Activated naive CD8-positive, alpha-beta T cell treated with anti-CD3 and anti-CD28 coated beads, Interleukin-2, amount 50 U/mL, for 16 hours (primary cell): ENCODE measurements at places on chromosomes 7 and 10.

DNA sequence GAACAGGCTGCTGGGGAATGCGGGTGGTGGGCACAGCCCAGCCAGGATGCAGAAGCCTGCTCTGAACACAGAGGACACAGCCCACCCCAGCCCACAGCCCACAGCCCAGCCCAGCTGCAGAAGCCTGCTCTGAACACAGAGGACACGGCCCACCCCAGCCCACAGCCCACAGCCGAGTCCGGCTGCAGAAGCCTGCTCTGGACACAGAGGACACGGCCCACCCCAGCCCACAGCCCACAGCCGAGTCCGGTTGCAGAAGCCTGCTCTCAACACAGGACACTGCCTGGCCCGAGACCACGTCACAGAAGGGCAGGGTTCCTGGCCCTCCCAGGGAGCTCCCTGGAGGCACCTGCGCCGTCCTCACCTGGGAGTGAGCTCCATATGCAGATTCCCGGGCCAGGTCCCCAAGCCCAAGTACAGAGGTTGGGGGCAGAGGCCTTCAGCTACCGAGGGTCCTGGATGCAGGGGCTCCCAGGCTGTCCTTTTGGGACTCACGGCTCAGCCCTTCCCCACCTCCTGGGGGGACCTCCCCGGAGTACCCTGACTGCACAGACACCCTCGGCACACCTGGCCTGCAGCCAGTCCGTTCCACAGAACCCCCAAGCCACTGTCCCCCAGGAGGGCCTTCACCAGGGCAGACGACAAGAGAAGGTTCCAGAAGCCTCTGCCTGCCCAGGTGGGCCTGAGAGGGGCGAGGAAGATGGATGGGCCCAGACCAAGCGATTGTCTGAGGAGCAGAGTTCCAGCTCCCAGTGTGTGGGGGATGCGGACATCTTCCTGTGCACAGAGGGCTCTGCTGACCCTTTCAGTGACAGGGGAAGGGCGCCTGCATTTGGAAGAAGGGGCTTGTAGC lies 23.7 kb upstream of the FOXL3 start:
- DNase-seq: no peak

DNA sequence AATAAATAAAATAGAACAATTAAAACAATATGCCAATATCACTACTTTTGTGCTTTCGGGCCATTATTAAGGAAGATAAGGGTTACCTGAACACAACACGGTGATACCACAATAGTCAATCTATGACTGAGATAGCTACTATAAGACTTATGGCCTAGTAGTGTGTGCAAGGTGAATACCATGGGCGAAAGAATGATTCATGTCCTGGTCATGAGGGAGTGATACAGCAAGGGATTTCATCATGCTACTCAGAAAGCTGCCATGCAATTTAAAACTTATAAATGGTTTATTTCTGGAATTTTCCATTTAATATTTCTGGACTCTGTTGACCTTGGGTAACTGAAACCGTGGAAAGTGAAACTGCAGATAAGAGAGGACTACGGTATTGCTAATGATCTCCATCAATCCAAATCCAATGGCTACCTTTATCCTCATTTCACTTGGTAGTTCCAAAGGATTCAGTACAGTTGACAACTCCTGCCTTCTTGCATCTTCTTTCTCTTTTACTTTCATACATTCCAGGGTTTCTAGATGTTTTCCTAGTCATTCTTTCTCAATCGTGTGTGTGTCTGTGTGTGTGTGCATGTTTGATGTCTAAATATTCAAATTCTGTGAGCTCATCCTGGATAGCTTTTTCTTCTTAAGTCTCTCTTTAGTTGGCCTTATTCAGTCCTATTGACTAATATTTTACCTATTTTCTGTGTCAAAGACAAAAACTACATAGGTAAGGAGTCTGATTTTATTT lies 100.5 kb upstream of the MAGI2 start:
- DNase-seq: no peak

DNA sequence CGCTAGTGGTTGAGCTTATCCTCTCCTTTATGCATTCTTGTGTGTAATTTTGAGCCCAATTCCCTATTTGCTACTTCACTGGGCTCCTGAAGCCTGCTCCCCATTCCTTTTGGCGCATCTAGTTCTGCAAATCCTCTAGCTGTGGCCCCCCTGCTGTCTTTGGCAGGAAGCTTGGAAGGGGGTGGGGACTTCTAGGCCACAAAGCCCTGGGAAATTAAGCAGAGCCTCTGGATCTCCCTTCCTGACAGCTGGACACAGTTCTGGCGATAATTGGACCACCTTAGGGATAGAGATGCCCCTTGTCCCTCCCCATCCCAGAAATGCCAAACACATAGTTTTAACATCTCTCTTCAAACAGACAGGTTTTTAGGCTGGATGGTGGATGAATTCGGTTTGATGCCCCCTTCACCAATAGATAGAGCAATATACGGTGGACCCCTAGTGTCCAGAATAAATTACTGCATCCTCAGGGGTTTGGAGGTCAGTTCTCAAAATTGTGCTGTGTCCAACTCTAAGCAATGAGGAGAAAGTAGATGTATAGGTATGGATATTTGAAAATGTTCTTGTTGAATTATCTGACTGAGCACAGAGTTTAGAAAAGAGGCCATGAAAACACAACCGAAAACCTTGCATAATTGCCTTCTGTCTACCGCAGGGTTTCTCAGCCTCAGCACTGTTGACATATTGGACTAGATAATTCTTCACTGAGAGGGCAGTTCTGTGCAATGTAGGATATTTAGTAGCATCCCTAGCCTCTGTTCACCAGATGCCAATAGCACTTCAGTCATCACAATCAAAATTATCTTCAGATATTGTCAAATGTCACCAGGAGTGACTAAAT lies 75.5 kb downstream of the PAPSS2 start:
- DNase-seq: no peak

DNA sequence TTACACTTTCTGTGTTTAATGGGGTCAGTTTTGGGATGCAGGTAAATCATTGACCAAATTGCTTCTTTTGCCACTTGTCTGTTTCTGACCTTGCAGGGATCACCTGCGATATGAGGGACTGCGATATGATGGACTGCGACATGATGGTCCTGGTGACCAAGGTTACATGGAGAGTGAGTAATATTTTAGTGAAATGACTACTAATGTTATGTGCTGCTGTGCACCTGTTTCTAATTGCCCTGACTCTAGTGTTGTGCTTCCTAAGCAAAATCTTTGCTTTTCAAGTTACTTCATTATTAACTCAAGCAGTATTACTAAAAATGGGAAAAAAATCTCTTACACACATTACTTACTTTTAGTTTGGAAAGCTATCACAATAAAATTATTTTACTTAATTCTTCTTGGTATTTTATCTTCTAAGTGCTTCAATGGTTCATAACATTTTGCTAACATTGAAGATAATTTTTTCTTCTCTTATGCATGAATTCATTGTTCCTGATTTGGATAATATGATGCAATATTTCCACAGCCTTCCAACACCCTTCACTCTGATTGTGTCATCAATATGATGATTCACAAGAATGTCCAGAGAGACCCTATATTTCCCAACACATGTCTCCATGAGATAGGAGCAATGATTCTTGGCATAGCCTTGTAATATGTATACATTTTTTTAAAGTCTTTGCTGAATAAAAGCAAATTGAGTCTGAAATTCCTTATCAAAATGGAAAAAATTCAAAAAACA lies 306.2 kb upstream of the AKR1E2 start:
- DNase-seq: no peak

GRCh38 chr10:127150136-127150535 lies 46.3 kb downstream of the INSYN2A start:
- no peak for DNase-seq

- no peak for DNase-seq
Measured at GRCh38 chr10:91464500-91464899, 54.4 kb downstream of the HECTD2 start.

DNA sequence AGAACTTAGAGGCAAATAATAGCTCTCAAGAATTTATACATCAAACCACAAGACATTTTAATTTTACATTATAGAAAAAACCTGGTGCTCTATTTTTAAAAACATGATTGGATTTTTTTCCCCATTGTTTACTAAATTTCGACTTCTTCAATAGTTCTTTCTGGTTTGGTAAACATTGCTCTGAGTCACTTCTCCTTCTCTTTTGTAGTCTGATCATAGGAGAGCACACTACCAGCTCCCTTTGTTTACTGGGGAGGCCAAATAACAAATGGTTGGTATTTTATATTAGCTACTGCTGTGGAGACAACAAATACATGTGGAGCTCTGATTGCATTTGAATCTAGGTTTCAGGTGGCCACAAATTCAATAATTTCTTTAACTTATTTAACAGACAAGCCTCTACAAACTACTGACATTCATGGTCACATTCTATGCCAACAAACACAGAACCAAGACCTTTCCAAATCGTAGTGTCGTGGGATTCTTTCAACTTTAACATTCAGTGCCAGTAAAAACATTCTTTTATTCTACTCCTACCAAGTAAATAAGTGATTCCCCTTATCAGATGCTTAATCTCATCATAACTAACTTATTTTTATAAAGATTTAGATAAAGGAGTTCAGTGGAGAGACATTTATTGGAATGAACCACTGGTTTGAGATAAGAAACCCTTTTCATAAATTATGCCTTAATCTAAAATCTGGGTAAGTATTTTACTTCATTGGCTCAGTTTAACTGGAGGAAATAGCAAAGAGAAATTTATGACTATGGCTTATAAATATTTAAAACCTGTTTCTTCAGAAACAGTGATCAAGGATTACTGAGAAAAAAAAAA lies 17.7 kb upstream of the FXYD4 start:
- no peak for DNase-seq

- DNase-seq: no peak
Measured at GRCh38 chr10:24571870-24572450, 151.7 kb downstream of the ARHGAP21 start.

- no peak for DNase-seq
Measured at GRCh38 chr10:73965890-73966768, 31.8 kb upstream of the VCL start.

GRCh38 chr7:32481176-32481575 lies 9.0 kb downstream of the LSM5 start:
- DNase-seq: no peak

GRCh38 chr7:1395211-1396070 lies 63.8 kb downstream of the MICALL2 start:
- DNase-seq: no peak

GRCh38 chr10:123562811-123563580 lies 103.2 kb upstream of the GPR26 start:
- DNase-seq: no peak

DNA sequence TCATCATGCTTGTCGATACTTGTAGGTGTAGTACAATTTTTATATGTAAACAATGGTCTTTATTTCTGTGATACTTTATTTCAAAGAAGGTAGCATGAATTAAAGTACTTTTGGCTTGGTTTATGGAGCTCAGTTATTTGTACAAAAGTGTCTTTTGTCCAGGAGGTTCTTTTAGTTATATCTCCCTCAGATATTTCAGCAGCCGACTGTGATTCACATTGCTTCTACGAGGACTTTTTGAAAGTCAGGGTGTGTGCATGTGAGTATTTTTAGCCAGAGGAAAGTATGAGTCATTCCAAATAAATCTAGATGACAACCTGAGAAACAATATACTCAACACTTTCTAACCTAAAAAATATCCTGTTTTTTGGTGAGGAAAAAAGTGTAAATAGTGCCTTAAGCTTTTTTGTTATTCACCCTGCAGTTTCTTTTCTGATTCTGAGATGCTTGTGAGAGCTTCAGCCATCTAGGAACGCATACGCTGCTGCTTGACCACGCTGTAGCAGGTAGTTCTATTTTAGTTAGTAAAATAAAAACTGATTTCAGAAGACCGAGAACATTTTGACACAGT lies 595 bp upstream of the SUN1 start:
- no peak for DNase-seq

DNA sequence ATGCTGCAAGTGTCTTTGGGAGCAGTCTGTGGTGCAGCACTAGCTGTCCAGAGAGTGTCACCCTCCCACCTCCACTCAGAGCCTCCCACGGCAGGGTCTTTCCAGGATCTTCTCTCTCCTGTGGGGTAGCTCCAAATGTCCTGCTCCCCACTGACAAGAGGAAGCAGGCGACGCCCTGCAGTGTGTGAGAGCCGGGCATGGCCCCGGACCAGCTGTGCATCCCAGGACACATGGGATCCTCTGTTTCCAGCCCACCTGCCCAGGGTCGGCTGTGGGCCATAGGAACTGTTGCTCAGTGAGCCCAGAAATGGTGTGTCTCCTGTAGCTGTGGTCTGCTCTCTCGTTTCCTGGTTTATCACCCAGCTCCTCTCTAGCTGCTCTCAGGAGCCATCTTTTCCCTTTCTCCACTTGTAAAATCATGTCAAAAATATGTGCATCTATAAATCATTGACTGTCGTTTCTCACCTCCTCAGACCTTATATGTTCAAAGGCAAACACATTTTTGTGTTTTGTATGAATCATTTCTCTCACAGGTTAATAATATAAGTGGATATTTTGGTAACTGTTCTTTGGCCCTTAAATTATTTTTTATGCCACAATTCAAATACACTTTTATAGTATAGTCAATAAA lies 74.9 kb downstream of the VWC2 start:
- DNase-seq: no peak

DNA sequence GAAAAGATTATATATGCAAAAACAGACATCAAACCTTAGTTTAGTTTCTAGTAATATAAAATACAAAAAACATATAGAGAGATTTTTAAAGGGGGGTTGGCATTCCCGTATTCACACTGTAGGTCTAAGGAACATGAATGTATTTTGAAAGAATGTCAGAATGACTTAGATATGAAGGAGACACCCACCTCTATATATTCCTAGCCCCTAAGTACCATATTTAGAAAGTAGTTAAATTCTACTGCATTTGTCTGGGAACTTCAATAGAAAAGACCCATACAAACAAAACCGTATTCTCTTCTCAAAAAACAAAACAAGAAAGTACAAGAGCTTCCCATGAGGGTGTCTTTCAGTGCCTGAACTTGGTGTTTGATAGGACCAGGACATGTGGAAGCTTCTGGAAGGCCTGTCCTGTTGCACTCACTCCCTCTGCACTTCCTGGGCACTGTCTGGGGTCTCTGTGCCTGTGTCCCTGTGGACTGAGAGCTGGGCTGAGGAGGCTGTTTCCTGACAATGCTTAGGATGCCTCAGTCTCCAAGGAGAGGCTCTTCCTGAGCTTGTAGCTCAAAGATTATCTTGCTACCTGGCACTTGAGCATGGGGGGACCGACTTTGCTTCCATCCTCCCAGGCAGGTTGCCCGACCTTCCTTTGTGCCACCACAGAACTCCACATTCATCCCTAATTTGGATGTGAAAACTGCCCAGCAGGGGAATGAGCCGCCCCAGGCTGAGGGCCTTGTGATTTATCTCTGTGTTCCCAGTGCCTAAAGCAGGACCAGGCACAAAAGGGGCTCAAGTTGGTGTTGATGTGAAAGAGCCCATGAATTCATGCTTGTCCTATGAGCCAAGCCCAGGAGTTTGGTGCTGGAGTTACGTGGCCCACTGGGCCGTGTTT lies 44.4 kb upstream of the KLF6 start:
- DNase-seq: no peak

GRCh38 chr10:26044141-26044749 lies 110.2 kb downstream of the MYO3A start:
- DNase-seq: no peak
